ENCODE measurements at places on chromosomes 5 and 9.
A peak's percentile ranks its signal among the peaks of the same experiment; 100 is the strongest.

GRCh38 chr9:75039801-75040200 lies 11.7 kb upstream of the CARNMT1 start:
- DNase-seq = no peak

- DNase-seq = peak; percentile 19
Observed at GRCh38 chr9:27548055-27548741, 18.6 kb upstream of the MOB3B start.

- no peak for DNase-seq
Observed at GRCh38 chr9:105864248-105864898, 170.0 kb downstream of the TMEM38B start.

- DNase-seq = no peak
Observed at GRCh38 chr5:88761269-88761850, 121.6 kb downstream of the MEF2C start.

GRCh38 chr5:138502121-138502520 lies 36.8 kb downstream of the EGR1 start:
- no peak for DNase-seq

GRCh38 chr5:10513501-10514442 lies 50.1 kb upstream of the ANKRD33B start:
- no peak for DNase-seq

DNA sequence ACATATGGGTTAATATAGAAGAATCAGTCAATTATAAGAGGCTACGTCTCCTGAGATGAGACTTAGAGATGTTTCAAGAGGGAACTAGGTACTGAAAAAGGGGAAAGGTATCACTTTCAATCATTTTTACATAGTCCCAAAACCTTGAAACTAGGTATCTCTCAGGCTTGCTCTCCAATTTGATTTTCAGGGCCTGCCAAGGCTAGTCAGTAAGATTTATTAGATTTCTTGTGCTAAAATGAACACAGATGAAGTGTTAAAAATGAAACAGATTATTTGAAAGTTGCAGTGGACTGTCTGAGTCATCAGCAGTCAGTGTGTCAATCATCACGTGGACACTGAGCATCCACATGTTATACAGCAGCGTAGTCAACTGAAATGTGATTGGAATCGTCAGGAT lies 591.1 kb downstream of the DTWD2 start:
- DNase-seq = no peak

DNA sequence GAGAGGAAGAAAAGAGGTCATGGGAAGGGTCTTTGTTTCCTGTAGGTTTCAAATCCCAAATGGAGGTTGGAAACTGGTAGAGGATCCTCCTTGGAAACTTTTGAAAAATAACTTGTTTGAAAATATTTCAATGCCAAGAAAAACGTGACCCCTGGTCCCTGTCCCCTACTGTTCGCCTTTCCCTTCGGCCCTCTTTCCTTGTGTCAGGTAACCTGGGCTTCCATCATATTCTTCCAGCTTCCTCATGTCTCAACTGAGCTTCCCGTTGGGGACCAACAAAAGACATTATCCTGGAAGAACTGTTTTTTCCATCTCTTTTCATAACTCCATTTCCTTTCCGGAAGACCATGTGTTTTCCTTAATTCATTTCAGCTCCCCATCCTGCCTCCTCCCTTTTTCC lies 266.8 kb upstream of the ANKRD55 start:
- DNase-seq = no peak

GRCh38 chr5:153211076-153211475 lies 279.4 kb upstream of the GRIA1 start:
- DNase-seq = no peak

DNA sequence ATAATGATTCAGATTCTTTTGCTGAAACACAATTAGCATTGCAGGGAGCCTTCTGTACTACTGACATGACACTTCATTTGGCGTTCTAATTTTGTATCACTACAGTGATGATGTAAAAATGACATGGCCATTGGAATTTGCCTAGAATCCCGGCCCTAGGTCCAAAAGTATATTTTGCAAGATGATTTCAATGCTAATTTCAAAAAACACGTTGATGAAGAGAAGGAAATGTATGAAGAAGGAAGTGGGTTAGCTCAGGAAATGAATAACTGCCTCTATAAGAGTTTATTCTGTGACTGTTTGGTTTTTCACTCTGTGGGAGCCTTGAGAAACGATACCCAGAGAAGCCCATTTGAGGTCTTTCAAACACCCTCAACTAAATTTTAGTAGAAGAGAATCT lies 59.3 kb downstream of the OSTF1 start:
- DNase-seq = peak; percentile 76

GRCh38 chr5:180787711-180788431 lies 14.7 kb downstream of the MGAT1 start:
- DNase-seq = no peak

GRCh38 chr5:141349917-141350619 lies at the start of gene PCDHGB1:
Gene PCDHGB1, plus strand, starts transcription at chr5:141350099. Its CDS starts 162 bp downstream, at chr5:141350261.
- DNase-seq = peak; percentile 51

DNA sequence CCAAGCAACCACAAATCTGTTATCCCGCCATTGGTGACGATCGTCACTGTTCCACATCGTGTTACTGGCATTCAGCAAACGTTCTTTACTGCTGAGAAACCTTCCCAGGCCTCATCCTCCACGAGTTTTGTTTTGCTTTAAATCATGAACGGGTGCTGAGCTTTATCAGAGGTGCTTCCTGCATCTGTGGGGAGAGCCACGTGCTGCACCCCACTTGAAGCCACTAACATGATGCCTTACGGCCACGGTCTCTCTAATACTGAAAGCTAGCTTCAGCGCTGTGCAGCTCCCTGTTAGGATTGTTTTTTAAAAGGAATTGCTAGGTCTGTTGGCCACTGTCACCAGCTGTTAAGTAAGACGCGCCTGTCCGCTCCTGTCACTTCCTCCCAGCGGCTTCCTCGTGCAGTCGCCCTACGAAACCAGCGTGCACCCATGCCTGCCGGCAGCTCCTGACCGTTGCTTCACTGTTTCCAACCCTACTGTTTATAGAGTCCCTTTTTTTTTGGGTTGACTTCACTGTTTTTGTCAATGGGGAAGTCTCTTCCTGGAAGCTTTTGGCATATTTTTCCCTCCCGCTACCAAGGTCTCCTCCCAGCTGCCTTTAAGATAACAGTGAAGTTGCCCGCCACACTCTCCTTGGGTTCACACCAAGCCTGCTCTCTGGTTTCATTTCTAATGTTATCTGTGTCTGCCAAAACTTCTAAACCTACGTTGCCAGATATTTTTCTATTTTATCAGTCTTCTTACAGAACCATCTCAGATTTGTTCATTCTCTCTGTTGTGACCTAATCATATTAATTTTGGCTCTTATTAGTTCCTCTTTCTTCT lies 20.3 kb downstream of the LPCAT1 start:
- peak; percentile 85 for DNase-seq

- no peak for DNase-seq
Observed at GRCh38 chr9:126794441-126794840, 10.4 kb upstream of the ZBTB43 start.

- peak; percentile 3 for DNase-seq
Observed at GRCh38 chr9:107299437-107299836, 16.4 kb downstream of the RAD23B start.

GRCh38 chr9:893843-894420 lies 52.4 kb downstream of the DMRT1 start:
- peak; percentile 51 for DNase-seq

DNA sequence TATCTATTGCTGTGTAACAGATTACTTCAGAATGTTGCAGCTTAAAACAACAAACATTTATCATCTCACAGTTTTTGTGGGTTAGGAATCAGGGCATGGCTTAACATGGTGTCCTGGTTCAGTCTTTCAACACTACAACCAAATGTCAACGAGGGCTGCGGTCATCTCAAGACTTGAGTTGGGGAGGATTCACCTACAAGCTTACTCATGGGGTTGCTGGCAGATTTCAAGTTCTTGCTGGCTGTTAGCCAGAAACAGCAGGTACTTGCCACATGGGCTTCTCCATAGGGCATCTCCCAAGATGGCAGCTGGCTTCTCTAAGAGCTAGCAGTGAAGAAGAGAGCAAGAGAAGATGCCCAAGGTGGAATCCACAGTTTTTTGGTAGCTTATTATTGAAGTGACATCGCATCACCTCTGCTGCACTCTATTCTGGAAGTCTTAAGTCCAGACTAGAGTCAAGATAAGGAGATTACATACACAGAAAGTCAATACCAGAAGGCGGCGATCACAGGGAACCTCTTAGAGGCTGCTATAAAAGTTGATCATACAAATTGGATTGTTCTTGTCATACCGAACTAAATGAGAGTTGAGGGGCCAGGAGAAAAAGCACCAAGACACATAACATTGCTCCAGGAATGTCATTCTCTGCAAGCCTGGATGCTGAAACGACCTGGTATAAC lies 42.2 kb downstream of the C9orf153 start:
- no peak for DNase-seq

- no peak for DNase-seq
Observed at GRCh38 chr5:27830546-27830945, 792.2 kb upstream of the CDH9 start.

DNA sequence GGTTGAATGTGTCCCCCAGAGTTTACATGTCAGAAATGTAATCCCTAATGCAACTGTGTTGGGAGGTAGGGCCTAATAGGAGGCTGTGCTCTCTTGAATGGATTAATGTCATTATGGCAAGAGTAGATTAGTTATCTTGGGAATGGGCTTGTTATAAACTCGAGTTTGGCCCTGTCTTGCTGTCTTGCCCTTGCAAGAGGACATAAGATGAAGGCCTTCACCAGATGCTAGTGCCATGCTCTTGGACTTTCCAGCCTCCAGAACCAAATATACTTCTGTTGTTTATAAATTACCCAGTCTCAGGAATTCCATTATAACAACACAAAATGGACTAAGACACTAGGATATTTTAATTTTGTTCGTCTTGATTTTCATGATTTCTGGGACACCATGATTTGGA lies 5.4 kb downstream of the PIK3R1 start:
- no peak for DNase-seq

- no peak for DNase-seq
Observed at GRCh38 chr5:61167382-61167781, 5.1 kb upstream of the SMIM15 start.

DNA sequence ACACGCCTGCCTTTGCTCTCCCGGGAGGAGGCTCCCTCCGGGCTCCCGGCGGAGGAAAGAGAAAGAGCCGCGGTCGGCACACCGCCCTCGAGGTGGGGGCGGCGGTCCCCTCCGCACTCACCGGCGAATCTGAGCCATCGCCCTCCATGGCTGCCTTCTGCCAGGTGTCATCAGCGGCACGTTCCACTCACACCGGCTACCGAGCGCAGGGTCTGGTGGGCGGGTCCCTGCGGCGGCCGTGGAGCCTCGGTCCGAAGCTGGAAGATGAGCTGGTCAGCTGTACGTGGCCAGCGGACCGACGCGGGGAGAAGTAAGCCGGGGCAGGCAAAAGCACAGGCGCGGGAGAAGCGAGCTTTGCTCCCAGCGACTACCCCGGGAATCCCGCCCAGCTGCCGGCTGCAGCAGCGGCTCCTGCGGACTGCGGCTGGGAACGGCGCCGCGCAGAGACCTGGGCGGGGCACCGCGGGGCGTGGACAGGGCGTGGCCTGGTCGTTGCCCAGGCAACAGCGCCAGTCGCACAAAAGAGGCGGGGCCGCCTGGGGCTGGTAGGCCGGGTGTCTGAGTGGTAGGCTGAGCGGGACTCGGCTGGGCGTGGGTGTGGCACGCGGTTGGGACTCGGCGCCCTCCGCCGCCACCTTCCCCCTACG lies at the start of gene TRIM36:
TRIM36 (minus strand) TSS at position 422 of the 647 bp plus-strand sequence; CDS start at position 148, 274 bp downstream.
- peak; percentile 92 for DNase-seq

DNA sequence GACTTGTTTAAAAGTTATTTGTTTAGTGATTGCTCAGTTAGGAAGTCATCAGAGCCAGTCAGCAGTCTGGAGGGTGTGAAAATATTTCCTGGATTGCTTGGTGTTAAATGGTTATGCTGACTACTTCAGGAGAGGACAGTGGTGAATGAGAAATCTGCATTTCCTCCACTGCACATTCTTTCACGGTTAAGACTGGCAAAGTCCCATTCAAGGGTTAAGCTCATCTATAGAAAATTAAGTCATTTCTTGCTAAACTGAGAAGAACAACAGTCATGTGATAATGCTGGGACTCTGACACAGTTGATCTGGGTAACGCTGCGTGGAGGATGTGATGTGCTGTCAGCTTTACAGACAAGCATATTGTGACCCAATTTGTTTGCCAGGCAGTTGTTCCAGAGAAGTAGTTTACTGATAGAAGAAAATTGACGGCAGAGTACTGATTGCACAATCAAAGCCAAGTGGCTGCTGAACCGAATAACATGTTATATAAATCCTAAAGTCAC lies 80.4 kb downstream of the GRAMD2B start:
- no peak for DNase-seq

DNA sequence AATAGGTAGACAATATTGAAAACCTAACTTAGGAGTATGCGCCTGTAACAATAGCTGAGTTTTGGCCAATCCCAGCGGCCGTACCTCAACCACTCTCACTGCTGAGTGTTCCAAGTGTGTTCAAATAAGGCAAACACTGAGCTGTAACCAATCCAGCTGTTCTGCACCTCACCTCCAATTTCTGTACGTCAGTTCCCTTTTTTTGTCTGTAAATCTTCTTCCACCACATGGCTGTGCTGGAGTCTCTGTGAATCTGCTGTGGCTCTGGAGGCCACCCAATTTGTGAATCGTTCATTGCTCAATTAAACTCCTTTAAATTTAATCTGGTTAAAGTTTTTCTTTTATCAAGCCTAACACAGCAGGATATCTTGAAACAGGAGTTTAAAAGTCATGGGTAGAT lies 116.3 kb downstream of the SLC28A3 start:
- DNase-seq = no peak

DNA sequence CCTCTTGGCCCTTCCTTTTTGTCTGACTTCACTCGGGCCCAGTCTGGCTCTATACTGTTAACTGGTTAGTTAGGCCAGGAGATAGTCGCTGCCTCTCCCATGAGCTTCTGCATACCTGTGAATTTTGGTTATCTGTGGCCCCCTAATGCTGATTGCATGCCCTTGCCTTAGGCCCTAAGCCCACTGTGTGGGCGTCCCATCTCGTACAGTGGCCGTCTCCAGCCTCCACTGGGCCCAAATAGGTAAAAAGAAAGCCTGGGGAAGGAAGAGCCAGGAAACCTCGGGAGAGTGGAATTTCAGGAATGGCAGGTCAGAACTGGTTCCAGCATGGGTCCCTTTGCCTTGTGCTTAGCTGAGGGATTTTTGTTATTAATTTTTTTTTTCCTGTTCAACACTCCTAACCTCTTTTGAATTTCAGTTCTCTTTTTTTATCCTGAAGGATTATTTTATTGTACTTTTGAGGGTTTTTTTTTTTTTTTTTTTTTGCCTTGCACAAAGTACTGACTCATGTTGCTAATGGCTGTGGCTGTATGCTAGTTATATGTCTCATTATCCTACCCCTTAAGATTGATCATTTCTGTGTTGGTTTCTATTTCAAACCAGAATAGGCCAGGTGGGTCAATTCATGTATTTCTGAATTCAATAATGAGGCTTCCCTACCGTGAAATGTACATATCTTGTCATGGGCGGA lies 3.4 kb downstream of the PRRC2B start:
- DNase-seq = no peak

DNA sequence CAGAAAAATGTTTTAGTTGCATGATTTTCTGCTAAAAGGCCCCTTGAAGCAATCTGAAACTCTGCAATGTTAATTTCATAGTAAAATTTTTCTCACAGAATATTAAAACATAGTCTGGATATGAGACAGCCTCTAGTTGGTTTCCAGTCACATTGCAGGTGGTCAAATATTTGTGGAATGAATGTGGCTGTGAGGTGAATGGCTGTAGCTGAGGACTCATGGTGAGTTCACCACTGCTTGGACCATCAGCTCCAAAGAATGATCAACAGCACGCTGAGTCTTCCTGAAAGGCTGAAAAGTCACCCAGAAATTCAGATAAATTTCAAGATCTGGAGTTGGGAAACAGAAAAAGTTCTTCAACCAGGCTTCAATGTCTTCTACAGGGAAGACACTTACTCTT lies 79.8 kb downstream of the MAT2B start:
- no peak for DNase-seq

All from AML-193 (cell line).